Left ventricle myocardium inferior (tissue), 1 donor: ENCODE measurements at places on chromosomes 2 and 18. TPM values are rescaled to one million over a fixed set of nuclear protein-coding genes. Genes with fewer than 3 reads are reported as not detected.

DNA sequence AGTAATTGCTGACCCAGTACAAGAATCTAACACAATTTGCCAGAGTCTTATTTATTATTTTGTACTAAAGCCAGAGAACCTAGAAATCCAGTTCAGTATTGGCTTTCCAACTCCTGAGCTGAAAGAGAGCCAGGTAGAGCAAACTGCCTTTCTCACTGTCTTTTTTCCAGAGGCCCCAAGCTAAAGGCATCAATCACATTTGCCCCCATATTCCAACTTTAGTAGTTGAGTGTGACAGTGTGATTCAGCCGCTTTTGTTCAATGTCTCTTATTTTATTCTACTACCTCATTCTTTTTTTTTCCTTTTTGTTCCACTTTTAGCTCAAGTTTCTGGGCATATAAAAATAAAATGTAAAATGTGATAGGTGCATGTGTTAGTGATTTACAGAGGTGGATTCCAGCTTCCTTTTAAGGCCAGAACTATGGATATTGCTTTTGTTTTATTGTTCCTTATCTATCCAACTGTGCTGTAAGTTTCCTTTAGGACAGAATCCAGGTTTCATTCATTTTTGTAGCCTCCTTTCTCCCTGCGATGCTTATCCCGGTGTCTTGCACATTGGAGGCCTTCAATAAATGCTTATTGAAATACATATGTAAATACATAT is 153.0 kb downstream of the ZEB2 start:
- no peak for DNase-seq

DNA sequence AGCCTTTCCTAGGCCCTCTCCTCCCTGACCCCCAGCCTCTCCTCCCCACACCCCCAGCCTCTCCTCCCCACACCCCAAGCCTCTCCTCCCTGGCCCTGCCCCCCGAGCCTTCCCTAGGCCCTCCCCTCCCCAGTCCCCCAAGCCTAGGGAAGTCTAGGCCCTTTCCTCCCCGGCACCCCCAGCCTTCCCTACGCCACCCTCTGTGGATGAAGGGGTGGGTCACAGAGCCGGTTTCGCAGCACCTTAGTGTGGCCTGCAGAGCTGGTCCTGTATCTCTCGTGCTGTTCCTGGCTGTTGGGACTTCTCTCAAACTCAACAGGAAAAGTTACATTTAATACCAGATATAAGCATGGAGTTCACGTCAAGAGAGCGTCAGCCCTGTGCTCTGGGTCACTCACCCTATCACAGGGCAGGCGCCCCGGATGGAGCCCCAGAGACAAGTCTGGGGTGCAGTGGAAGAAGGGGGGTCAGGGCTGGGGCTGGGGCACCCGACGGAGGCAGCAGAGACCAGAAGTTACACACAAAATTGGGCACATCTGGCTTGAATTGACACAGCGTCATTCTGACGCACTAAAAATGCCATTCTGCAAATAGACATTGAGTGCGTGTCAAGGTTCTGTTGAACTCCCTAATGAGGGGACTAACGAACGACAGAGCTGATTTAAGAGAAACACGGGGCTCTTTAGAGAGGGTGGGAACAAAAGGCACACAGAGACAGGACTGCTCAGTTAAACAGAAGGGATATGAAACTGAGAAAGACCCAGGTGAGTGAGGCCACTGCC is 24.0 kb downstream of the KCNIP3 start:
- no peak for DNase-seq

GRCh38 chr2:24929230-24929629 is 9.2 kb upstream of the ADCY3 start:
- no peak for DNase-seq

DNA sequence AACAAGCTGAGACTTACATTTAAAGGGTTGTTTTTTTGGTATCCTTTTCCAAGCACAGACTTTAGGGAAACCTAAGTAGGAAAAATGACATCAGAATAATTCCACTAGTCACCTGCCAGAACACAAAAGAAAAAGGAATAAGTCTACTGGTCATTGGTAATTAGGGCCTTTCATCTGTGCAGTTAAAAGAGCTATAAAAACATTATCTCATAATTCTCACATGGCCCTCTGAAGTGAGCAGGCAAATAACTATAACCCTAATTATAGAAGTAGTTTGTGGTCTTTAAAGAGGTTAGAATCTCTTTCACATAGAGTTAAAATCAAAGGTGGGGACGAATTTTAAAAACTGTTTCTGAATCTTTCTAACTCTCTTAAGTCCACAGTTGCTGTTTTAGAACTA is 111.1 kb upstream of the B3GNT2 start:
- no peak for DNase-seq

- no peak for DNase-seq
Observed at GRCh38 chr2:15927551-15928218, 12.7 kb upstream of the MYCN start.

DNA sequence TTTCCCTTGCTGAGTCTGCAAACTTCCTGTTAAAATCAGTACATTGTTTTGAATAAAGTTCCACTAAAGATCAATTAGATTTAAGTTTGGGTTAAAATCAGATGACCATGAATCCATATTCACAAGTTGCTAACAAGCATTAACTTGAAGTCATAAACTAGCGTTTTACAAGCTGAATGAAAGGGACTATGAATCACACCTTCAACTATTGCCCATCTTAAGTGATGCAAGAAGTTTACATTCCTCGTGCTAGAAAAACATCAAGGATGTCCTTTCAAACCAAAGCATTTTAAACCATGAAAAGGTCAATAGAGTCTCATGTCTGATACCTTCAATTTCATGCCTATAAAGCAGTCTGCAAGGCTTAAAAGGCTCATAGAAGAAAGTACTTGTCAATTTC is 257.2 kb upstream of the SYT4 start:
- no peak for DNase-seq

The FAM237A gene
- total RNA-seq, result not detected

The PKDCC gene
- 88.7 TPM for total RNA-seq

The GALR1 gene
- 0.05 TPM for total RNA-seq

The SLC16A14 gene
- total RNA-seq, result 3.4 TPM

The UPP2 gene
- total RNA-seq, result not detected
